Suppressor macrophage treated with lipopolysaccharide for 4 hours (primary cell): ENCODE measurements at places on chromosomes 3 and 15.

GRCh38 chr15:25238716-25239470, 199.9 kb downstream of the UBE3A start:
- no peak for DNase-seq

GRCh38 chr15:84824260-84825007, 7.3 kb downstream of the ALPK3 start:
- no peak for DNase-seq

- no peak for DNase-seq
Measured at GRCh38 chr3:117687096-117687495, 977.5 kb downstream of the TUSC7 start.

DNA sequence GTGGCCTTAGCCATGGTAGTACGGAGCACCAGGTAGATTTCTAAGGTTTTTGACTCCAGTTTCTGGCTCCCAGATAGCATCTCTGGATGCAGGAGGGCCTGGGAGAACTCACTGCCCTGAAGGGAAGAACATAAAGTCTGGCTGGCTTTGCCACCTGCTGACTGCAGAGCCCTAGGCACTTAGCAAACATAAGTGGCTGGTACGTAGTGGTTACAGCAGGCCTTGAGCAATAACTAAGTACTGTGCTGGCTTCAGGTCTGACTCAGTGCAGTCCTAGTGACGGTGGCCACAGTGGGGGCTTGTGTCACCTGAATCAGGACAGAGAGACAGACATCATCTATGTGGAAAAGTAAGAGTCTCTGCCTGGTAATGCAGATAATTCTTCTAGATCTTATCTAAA, 871.1 kb downstream of the PDCD6IP start:
- DNase-seq: no peak

DNA sequence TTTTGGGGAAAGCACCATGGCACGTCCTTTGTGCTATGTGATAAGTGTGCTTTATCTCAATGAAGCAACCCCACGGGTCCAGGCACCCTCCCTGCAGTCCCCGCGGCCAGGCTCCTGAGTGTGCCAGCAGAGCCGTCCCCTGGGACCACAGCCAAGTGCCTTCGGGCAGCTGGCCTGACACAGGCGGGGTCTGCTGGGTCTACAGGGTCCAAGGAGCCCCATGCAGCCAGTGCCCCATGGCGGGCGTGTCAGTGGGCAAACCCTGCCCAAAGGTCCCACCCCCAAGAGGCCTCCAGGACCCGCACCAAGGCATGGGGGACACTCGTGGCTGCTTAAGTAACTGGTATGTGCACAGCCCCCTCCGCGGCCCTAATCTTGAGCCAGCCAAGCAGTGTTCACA, 35.3 kb downstream of the KLHL25 start:
- DNase-seq: no peak

DNA sequence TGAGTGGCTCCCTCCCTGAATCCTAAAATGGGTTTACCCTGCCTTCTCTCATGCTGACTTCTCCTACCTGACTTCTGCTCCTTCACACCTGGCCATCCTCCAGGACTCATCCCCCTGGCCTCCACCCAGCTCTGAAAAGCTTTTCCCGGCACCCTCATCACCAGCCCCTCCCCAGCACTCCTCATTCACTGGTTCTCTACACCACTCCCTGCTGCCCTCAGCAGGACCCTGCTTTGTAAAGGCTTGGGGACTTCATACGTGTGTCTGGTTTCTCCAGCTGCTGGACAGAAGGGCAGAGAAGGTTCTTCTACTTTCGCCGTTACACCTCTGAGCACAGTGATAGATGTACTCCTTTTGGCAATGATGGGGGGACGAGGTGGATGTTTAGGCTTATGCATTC, 184.9 kb upstream of the UBE3A start:
- DNase-seq: no peak

DNA sequence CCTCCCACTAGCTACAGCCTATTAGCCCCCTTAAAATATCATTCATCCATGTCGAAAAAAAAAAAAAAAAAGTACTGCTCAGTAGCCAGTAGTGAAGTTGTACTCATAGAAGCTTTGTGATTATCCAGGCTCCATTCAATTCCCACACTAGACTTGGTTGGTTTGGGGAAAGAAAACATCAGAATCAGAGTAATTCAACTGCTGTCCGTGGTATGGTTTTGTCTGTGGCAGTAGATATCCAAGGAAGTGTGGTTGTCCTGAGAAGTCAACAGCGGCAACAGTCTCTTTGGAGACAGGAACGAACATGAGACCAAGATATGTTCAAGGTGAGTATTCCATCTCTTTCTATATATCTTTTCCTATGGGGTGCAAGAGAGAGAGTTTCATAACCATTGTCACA, 99.2 kb downstream of the GOLIM4 start:
- no peak for DNase-seq

DNA sequence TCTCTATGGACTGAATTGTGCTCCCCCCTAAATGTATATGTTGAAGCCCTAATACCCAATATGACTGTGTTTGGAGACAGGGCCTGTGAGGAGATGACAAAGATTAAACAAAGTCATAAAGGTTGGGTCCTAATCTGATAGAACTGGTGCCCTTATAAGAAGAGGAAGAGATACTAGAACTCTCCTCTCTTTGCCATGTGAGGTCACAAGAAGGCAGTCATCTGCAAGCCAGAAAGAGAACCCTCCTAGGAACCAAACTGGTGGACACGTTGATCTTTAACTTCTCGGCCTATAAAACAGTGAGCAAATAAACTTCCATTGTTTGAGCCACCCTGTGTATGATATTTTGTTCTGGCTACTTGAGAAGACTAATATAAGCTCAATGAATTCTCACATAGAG, 31.6 kb upstream of the ENTPD3 start:
- no peak for DNase-seq

- no peak for DNase-seq
Measured at GRCh38 chr3:102235679-102236078, 199.1 kb upstream of the ZPLD1 start.

GRCh38 chr15:77019521-77020331, 24.8 kb downstream of the PSTPIP1 start:
- DNase-seq: peak; percentile 88

DNA sequence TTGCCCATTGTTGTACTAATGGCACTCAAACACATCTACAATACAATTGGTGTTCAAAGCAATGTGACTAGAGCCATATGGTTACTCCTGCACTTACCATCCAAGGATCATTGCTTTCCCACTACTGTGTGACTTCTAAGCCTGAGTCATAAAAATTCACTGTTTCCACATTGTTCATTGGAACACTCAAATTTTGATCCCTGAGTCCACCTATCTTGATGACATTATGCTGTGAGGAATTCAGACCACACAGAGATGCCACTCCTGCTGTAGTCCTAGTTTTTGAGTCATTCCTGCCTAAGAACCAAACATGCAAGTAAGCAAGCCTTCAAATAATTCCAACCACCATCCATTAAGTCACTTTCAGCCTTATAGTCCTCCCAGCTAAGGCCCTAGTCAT, 176.2 kb downstream of the EFHB start:
- DNase-seq: no peak

DNA sequence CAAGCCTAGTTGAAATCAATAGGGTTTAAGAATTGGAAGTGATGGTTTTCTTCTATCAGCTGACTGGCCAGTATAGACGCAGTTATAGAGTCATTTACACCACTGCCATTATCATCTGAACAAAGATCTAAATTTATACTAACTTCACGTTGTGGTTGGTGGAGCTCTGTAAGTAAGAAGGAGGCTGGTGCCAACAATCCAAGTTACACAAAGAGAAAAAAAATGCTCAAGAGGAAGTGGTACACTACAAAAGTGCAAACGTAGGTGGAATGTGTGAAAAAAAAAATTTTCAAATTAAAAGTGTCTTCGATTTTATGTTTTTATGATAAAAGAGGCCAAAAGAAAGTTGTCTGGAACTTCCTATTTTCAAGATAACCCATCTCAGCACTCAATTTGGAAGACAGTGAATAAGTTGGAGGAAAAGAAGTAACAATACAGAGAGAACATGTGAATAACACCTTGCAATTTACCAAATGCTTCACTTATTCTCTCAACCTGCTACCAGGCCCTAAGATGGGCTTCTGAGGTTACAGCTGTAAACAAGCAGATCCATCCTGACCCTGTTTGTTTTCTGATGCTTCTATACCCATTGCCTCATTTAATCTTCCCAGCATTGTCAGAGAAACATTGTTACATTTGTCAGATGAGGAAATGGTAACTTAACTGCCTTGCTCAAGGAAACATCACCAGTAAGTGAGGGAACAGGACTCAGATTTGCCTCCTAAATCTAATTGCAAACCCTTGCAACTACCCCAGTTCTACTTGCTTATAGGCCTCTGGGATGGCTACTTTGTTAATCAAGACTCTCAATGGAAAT, 12.0 kb upstream of the TASOR start:
- peak; percentile 51 for DNase-seq

GRCh38 chr3:9161811-9162210, 87.6 kb downstream of the SRGAP3 start:
- DNase-seq: no peak

- no peak for DNase-seq
Measured at GRCh38 chr15:100336061-100336460, 5.7 kb downstream of the ADAMTS17 start.

DNA sequence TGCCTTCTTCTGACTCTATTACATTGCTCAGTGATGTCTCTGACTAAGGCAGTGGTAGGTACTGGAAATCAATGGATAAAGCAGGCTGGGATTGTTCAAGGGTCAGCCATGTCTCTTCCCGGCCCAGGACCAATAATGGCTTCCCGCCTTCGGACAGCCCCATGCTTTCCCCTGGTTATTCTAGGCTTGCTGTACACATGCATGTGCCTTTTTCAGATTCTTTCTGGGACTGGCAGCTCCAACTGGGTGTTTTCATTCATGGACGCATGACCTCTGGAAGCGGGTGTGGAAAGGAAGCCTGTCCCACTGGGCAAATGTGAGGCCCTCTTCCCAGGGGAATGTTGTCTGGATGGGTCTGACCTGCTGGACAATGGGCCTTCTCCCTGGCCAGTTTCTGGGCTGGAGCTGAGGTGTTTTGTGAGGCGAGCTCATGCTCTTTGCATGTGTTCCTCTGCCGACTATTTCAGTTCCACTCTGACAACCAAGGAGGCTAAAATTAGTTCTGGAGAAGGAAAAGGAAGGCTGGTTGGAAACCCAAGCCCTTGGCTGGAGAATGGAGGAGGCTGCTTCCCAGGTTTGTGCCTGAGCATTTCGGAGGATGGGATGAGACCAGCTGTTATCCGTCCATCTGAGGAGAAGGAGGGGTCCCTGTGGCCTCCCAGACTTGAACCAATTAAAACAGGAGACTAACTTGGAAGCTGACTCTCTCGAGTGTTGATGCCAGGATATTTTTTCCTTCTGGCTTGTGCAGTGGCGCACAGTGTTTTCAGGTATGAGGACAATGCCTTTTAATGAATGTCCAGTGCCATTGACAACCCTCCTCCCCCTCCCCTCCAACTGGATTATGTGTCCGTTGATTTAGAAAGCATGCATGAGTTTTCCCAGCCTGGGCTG, 6.9 kb downstream of the ACVR2B start:
- no peak for DNase-seq
